ENCODE measurements at places on chromosomes 5 and 9. TPM values are rescaled to one million over a fixed set of nuclear protein-coding genes. Genes with fewer than 3 reads are reported as not detected.

GRCh38 chr5:151589878-151590570, 1.1 kb downstream of the FAT2 start:
- no peak for DNase-seq

DNA sequence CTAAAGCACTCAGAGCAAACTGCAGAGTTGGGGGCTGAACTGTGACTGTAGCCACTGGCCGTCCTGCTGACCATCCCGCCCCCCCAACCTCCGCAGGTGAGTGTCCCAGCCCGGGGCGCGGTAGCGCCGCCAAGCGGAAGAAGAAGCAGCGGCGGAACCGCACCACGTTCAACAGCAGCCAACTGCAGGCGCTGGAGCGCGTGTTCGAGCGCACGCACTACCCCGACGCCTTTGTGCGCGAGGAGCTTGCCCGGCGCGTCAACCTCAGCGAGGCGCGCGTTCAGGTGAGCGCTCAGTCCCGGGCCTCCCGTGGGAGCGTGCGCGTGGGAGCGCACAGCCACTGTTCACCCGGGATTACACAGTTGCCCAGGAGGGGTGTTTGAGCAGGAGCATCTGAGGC, 33.7 kb downstream of the PTGES start:
- no peak for DNase-seq

DNA sequence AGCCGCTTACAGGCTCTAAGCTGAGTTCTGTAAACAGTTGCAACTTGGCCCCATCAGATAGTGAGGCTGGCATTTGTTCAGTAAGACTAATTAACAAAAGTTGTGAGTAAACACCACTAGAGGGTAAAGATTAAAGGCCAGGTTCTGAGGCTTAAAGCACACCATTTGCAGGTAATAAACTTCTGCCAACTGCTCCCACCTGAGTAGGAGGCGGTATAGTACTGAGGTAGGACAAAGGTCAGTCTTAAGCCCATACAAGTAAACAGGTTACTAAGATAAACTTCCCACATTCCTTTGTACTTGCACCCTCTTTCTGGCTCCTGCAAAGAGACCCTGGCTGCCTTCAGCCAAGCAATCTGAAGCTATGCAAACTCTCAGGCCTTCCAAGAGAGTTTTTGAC, 419.6 kb downstream of the DNAH5 start:
- DNase-seq: no peak

DNA sequence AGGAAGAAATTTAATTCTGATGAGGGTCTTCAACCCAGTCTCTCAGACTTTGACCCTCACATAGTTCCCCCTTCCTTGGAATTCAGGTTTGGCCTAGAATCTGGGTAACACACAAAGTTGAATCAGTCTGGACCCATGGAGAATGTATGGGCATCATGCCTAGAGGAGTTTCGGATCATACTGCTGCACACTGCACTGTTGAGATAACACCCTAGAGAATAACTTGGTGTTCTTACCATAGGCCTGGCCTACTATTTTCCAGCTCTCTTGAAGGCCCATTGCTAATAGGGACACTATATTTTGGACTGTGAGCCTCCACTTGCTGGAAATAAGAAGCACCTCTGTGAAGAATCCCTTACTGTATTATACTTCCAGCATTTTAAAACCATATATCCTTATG, 413.5 kb downstream of the PLK2 start:
- no peak for DNase-seq

- peak; percentile 4 for DNase-seq
Measured at GRCh38 chr5:66597183-66597757, 1.1 kb downstream of the MAST4 start.

DNA sequence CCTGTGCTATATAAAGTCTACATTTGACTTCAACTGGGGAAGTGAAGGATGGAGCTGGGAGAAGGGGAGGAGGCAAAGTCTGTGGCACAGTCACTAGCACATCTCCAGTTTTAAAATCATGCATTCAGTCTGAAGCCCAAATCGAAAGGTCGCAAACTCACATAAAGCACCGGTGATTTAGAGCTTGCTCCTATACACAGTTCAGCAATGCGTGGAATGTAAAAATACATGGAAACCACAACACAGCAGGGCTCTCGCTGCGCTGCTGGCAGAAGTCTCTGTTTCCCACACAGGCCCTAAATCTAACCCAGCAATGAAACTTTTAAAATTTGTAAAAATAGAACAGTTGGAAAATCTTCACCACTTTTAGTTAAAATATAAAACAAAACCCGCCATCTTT, 68.2 kb downstream of the EBF1 start:
- peak; percentile 72 for DNase-seq

- no peak for DNase-seq
Measured at GRCh38 chr5:33524476-33524875, 83.7 kb downstream of the TARS1 start.

- DNase-seq: no peak
Measured at GRCh38 chr5:180495991-180496741, 2.0 kb downstream of the CNOT6 start.

- DNase-seq: no peak
Measured at GRCh38 chr9:134213508-134213850, 49.1 kb upstream of the RNU6ATAC start.

DNA sequence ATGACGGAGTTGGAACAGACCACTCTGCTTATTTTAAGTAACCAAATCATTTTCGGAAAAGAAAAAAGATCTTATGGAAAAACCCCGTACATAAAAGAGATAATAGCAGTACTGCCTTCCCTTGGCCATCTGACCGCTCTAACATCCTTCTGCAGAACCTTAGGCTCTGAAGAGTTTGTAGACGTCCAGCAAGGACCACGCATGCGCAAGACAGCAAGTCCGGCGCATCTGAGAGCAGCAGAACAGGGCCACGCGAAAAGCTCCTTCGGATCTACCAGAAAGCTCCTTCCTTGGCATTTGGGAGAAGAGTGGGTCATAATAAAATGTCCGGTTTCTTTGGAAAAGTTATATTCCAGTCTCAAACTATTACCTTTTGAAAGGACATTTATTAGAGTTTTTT, 26.8 kb downstream of the PAX5 start:
- no peak for DNase-seq

DNA sequence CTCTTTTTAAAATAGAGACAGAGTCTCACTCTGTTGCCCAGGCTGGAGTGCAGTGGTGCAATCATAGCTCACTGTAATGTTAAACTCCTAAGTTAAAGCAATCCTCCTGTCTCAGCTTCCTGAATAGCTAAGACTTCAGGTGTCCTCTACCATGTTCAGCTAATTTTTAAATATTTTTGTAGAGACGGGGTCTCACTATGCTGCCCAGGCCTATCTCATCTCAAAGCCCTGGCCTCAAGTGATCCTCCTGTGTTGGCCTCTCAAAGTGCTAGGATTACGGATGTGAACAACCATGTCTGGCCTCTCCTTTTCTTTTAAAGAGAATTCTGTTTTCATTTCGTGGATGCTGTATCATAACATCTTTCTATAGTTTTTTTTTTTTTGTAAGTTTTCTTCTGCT, 11.7 kb downstream of the STX17 start:
- DNase-seq: no peak

DNA sequence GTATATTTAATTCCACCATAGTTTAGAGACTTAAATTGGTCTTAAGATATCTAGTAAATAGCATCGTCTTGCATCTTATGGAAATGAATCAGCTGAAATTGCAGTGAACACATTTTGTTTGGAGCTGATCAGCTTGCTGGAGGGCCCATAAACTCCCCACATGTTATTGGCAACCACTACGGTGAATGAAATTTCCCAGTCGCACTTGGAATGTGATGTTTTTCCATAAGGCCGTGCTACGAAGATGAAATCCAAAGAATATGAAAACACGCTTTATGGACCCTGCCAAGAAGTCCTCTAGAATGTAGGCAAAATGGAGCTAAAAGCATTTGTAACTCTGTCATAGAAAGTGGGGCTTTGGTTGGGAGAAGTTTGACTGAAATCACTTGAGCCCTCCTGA, 572.1 kb downstream of the ACTL7B start:
- DNase-seq: no peak

GRCh38 chr5:97182571-97183099, 412 bp downstream of the RIOK2 start:
- DNase-seq: no peak

The SPATA31E1 gene
- not detected for total RNA-seq

The CD180 gene
- total RNA-seq: not detected

The DAPK1 gene
- 44.6 TPM for total RNA-seq

The CD72 gene
- total RNA-seq: 0.47 TPM

The AFF4 gene
- 18.3 TPM for total RNA-seq

The PRLR gene
- total RNA-seq: 3.5 TPM

The MAML1 gene
- 10.6 TPM for total RNA-seq

The PCDHGB6 gene
- not detected for total RNA-seq

The LAMC3 gene
- 2.4 TPM for total RNA-seq
